AG04449 (cell line): ENCODE measurements at places on chromosomes 11 and 22.
A peak's percentile ranks its signal among the peaks of the same experiment; 100 is the strongest.

DNA sequence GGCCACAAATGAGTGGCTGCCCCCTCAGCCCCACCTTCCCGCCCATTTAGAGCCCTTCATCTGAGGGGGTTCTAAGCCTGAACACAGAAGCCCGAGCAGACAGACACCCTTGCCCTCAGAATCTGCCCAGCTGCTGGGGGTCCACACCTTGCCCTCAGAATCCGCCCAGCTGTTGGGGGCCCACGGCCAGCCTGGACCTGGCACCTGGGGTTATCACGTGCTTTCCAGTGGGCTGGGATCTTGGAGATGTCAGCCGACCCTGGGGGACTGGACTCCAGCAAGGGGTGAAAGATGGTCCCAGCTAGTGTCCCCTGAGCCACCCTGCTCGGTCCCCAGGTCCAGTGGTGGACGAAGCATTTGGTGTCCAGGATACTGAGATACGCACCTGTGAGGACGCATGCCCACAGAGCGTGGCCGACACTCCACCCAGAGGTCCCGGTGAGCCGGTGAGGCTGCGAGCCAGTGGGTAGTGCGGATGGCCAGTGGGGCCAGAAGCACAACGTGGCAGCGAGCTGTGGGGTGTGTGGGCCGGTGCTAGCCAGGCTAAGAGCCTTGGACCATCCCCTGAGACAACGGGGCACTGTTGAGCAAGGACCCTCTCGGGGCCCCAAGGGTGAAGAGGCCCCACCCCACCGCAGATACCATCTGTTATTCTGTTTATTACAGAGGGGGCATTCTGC is 3.1 kb upstream of the CTSD start:
- DNase-seq: no peak

GRCh38 chr11:8092587-8093424 is 11.8 kb downstream of the TUB start:
- DNase-seq: no peak

DNA sequence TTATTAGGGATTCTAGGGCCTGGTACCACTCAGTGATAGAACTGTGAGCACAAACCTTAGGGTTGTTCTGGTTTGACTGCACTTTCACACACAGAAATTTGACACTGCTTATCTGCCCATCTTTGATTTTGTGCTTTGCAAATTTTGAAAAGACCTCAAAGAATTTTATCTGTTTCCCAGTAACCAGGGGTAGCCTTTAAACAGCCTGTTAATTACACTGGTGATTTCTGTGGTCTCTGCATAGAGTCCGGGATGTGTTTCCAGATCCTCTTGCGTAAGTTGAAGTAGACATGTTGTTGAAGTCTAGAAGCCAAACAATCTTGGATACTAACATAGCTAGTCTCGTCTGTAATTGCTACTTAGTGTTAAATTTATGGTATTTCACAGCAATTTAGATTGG is 75.3 kb downstream of the C22orf31 start:
- DNase-seq: no peak

GRCh38 chr11:116791002-116791812 is 472 bp downstream of the APOA5 start:
- no peak for DNase-seq

GRCh38 chr11:22787551-22788162 is 41.9 kb downstream of the SVIP start:
- DNase-seq: peak; percentile 14

GRCh38 chr22:48779661-48780596 is 1047.7 kb downstream of the BRD1 start:
- no peak for DNase-seq

- DNase-seq: no peak
These were observed 32.4 kb downstream of the TMEM225 start for GRCh38 chr11:123853038-123853437.

GRCh38 chr22:50627642-50628542 is at the start of gene ARSA:
Gene ARSA, minus strand, starts transcription at chr22:50628152. Its CDS starts 373 bp downstream, at chr22:50627779.
- peak; percentile 10 for DNase-seq

DNA sequence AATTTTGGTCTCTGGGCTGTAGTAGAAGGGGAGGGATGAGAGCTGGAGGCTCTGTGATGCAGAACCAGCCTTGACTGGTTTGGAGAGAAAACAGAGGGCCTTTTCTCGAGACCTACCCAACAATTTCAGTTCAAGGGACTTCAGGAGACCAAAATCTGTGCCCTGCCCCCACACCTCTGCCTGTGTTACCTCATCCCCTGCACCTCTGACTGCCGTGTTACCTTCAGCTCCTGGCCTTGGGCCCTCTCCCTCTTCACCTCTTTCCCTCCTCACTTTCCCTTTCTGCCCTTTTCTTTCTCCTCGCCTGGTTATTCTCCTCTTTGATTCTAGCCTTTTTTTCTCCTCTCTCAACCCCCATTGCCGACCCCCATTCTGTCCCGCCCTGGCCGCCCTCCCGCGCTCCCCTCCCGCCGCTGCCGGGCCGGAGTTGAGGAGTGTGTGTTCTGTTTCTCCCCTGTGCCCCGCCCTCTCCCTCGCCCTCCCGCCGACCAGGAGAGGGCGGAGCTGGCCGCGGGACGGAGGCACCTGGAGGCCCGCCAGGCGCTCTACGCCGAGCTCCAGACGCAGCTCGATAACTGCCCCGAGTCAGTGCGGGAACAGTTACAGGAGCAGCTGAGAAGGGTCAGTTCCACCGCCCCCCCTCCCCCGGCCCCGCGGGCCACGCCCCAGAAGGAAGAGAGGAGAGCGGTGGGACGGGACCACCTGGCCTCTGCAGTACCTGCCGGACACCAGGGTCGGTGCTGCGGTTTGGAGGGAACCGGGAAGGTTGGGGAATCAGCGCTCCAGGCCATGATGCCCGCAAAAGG is 27.2 kb downstream of the PHLDB1 start:
- DNase-seq: no peak

DNA sequence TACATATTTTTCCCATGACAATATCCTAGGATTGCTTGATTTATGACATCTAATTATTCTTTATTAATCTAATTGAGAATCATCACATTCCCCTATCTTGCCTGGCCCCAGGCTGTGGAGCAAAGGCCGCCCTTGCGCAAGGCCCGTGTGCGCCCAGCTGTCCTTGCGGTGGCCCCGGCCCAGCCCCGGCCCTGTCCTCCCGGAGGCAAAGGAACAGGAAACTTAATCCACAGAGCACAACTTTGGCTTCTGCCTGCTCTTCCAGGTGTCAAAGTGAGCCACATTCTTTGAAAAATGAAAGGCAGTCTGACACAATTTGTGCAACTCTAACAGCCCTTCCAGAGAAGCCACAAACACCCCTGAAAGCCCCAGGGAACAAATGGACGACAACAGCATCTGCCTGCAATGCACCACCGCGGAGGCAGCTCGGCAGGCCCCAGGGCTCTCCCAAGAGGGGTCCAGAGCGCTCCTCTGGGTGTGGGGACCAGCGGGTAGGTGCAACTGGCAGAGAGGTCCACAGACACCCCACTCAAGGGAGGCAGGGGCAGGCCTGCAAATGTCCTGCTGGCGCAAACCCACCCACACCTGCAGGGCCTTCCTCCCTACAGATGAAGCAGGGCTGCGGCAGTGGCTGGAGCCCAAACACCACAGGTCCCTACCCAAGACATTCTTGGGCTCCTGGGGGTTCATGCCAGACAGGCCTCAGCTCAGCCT is 30.3 kb downstream of the GNB1L start:
- no peak for DNase-seq

DNA sequence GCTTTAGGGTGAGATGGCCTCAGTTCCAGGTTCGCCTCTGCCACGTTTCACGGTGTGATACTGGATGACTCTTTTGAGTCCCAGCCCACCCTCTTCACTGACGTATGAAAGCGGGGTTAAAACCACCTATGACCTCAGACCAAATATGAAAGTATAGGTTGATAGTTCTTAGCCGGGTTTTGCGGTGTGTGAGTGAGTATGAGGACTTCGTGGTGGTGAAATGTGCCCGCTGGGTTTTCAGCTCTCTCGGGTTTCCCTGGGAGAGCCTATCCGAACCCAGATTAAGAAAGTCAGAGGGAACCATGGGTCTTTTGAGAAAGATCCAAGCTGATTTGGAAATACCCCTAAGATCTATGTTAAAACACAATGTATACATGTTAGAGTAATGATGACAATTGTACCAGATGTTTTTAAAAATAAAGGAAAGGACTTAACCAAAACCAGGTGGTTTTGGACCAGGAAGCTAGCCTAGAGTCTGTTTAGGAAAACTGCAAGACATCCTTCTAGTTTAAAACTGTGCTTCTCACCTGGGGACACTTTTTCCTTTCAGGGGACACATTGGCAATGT is 25.8 kb upstream of the ST3GAL4 start:
- no peak for DNase-seq

- DNase-seq: no peak
These were observed 2.7 kb downstream of the BCL9L start for GRCh38 chr11:118922745-118923627.

DNA sequence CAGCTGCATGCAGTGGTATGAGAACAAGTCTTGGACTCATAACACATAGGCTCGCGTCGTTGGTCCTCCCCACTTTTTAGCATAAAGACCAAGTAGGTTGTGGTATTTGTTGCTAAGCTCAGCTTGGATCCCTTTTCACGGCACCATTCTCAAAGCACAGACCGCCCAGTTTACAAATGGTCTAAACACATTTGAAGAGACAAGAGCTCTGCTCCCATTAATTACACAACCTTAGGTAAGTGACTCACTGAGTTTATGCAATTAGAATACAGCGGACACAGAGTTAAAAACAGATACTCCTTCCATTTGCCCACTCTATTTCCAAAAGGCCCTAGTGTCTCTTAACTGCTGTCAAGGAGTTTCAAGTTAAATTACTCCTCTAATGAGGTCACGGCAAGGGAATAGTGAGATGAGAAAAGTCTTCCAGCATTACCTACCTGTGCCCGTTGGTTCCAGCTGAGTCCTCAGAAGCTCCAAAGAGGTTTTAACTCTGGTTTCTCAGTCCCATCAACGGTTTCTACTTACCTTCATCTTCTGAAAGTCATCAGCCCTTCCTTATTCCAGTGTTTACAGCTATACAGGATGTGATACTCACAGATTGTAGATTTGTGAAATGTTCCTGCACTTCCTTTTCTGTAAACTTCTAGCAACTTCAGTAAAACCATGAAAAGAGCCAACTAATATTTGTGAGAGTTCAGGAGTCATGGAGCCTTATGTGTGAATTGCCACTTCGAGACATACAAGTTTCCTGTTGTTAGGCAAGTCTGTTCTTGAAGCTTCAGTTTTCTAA is at the start of gene MS4A6A:
MS4A6A (minus strand) TSS at position 543 of the 790 bp plus-strand sequence. CDS start 1,356 bp downstream, outside the sequence.
- DNase-seq: no peak

DNA sequence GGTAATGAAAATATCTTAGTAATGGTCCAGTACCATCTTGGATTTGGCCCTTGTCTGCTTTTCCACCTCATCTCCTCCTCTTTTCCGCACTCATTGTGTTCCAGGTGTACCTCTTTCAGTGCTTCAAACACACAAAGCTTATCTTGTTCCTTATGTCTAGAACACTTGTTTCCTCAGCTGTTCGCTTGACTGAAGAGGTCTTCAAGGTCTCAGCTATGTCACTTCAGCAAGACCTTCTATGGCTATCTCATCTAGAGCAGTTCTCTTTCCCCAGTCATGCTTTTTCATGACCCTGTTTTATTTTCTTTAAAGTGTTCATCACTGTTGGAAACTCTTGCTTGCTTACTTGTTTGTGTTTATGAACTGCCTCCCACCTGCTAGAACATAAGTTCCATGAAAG is 47.4 kb downstream of the UVRAG start:
- DNase-seq: no peak

GRCh38 chr11:107708792-107709191 is 3.1 kb downstream of the SLN start:
- no peak for DNase-seq

DNA sequence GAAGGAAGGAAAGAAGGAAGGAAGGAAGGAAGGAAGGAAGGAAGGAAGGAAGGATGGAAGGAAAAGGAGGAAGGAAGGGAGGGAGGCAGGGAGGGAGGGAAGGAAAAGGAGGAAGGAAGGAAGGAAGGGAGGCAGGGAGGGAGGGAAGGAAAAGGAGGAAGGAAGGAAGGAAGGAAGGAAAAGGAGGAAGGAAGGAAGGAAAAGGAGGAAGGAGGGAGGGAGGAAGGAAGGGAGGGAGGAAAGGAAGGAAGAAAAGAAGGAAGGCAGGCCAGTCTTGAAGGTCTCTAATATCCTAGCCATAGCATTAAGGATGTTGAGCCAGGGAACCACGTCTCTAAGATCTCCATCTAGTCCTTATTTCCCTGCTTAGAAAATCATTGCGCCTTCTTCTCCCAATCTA is 78.8 kb downstream of the TMPRSS5 start:
- no peak for DNase-seq

DNA sequence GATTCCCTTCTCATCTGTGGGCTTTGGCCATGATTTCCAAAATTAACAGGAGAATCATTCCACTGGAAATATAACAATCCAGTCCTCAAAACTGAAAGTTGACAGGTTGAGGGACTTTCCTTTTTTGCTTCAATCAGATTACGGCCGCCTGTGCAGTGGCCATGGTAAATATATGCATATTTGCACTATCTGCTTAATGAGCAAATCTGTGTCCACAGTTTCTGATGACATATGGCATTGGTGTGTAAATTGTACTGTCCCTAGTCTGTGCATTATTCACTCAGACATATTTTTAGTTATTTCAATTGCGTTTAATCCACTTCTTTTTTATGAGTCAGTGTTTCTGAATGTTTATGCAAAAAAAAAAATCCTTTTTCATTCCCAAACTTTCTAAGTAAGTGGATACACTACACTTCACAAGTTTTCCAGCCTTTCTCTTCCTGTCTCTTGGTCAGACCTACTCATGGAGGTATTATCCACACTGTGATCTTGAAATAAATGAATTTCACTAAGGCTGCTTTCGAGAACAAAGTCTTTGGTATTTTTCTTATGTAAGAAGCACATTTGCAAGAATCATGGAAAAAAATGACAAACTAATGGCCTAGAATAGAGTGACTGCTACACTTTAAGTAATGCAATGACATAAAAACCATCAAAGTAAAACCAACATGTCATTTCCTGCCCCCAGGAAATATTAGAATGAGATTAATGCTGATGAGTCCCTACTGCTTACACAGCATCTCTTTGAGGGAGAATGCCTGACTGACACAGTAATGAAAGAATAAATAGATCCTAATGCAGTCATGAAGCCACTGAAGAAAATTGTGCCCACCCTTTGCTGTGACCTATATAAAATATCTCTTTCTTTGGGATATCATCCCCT is 76.4 kb upstream of the MTNR1B start:
- DNase-seq: no peak

- DNase-seq: peak; percentile 16
These were observed 18.9 kb upstream of the PPP6R3 start for GRCh38 chr11:68441466-68442230.

GRCh38 chr11:112885744-112886433 is 75.3 kb upstream of the NCAM1 start:
- no peak for DNase-seq

DNA sequence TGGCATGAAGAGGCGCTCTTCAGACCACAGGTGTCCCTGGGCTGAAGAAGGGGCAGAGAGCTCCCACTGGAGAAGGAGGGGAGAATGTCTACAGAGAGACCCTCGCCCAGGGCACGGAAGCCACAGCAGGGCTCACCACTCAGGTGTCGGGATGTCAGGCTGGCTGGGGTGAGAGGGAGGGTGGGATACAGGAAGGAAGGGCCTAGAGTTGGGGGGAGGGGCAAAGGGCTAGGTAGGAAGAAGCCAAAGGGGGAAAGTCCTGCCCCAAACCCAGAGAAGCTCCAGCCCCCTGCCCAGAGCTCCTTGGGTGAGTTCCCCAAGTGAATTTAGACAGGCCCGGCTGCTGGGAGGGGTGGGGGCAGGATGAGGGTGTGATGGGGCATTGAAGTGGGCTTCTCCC is 232.0 kb downstream of the CEP164 start:
- DNase-seq: no peak
